ENCODE measurements at places on chromosomes 3 and 15. TPM values are rescaled to one million over a fixed set of nuclear protein-coding genes. Genes with fewer than 3 reads are reported as not detected.

- DNase-seq = no peak
These were observed 39.9 kb downstream of the CLSTN2 start for GRCh38 chr3:139974809-139975425.

DNA sequence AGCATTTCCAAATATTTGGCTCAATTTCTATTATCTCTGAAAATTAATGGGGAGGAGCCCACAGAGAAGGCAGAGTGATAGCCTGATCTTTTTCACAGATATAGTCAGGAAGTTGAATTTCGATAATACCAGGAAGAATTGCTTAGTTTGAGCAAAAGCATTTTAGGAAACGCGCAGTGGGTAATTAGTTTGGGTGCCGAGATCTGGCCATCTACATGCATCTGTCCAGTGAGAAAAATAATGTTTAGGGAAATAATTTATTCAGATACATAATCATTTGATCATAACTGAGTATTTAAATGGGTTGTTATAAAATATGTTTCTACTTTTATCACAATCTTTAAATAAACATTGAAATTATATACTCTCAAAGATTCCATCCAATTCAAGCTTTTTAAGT lies 653.9 kb downstream of the RBMS3 start:
- DNase-seq = no peak

Gene PSTPIP1
- total RNA-seq = 24.8 TPM

GRCh38 chr3:56942523-56942922 lies 117.9 kb upstream of the SPATA12 start:
- no peak for DNase-seq

Gene TEX9
- 3.7 TPM for total RNA-seq

- DNase-seq = no peak
These were observed 41.6 kb upstream of the DUSP7 start for GRCh38 chr3:52097851-52098507.

Gene ATP8B4
- 16.9 TPM for total RNA-seq

- DNase-seq = no peak
These were observed 101.5 kb downstream of the ZNF280D start for GRCh38 chr15:56631765-56632164.

- DNase-seq = no peak
These were observed 49.0 kb downstream of the NKIRAS1 start for GRCh38 chr3:23867838-23868237.

Gene NFKBIZ
- 225 TPM for total RNA-seq

- DNase-seq = no peak
These were observed 50.5 kb downstream of the CD86 start for GRCh38 chr3:122105626-122106025.

DNA sequence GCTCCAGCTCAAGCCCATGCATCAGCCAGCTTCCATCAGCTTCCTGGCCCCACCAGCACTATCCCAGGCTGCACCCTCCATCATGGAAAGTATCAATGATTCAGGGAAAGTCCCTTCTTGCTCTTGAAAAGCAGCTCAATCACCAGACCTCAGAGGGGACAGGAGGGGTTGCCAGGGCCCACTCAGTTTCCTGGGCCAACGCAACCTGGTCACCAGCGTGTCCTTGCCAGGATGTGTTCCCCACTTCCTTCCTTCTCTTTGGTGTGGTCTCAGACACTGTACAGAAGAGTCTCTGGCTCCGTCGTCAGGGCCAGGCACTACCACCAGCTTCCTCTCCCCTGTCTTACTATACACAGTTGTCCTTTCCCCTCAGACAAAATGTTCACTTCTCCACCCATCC lies 3.0 kb downstream of the HDC start:
- DNase-seq = no peak

- no peak for DNase-seq
These were observed 664 bp upstream of the PIK3CA start for GRCh38 chr3:179147514-179147872.

Gene PLSCR5
- not detected for total RNA-seq

Gene FBXW12
- total RNA-seq = not detected

GRCh38 chr15:28128031-28128430 lies 28.9 kb upstream of the OCA2 start:
- no peak for DNase-seq

- no peak for DNase-seq
These were observed 23.2 kb downstream of the SHC4 start for GRCh38 chr15:48940508-48940907.
